Breast epithelium (tissue), 4 donors: ENCODE measurements at places on chromosomes 16 and 17. TPM values are rescaled to one million over a fixed set of nuclear protein-coding genes. Genes with fewer than 3 reads are reported as not detected.

The HOXB8 gene
- 4.6 TPM for total RNA-seq

The HS3ST2 gene
- total RNA-seq, result 0.33 TPM

The GRIN2C gene
- total RNA-seq, result 0.48 TPM

The PRPF8 gene
- total RNA-seq, result 173 TPM

The OR2C1 gene
- not detected for total RNA-seq

The KRT32 gene
- total RNA-seq, result 0.33 TPM

The CLEC19A gene
- total RNA-seq, result not detected

The FOXO3B gene
- 13.9 TPM for total RNA-seq

GRCh38 chr17:10183931-10184930, 14.2 kb downstream of the GAS7 start:
- no peak for DNase-seq

DNA sequence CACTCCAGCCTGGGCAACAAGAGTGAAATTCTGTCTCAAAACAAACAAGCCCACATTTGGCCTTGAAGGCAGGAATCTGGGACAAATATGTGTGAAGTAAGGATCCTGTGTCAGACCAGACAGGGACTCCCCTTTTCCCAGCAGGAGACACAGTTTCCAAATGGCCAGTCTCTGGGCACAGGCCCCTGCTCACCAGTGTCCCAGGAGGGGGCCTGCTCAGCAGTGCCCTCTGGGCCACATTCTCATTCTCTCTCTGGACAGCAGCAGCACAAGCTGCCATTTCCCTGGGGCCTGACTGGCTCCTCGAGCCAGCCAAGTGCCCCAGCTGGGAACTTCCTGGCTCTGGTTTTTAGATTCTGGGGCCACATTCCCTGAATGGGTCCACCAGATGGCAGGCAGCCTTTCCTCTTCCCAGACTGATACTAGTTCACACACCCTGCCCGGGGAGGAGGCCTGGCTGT, 11.7 kb upstream of the MNT start:
- DNase-seq, result no peak

- no peak for DNase-seq
These were observed 91.6 kb upstream of the ZNF469 start for GRCh38 chr16:88290850-88291830.

DNA sequence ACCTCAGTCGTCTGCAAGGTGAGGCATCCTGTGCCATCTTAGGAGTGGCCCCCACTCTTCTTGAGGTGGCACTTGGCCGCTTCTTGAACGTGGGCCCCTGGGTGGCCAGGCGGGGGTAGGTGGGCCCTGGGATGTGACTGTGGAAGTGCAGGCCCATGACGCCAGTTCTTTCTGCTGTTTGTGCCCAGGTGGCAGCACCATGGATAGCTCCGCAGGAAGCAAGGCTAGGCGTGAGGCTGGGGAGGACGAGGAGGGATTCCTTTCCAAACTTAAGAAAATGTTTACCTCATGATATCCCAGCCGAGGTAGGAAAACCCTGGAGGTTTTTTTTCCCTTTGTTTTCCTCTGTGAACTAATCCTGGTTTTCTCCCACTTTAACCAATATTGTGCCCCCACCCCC, 19.8 kb downstream of the NMRAL1 start:
- no peak for DNase-seq

- no peak for DNase-seq
These were observed 201.0 kb downstream of the SPECC1 start for GRCh38 chr17:20210180-20210579.

DNA sequence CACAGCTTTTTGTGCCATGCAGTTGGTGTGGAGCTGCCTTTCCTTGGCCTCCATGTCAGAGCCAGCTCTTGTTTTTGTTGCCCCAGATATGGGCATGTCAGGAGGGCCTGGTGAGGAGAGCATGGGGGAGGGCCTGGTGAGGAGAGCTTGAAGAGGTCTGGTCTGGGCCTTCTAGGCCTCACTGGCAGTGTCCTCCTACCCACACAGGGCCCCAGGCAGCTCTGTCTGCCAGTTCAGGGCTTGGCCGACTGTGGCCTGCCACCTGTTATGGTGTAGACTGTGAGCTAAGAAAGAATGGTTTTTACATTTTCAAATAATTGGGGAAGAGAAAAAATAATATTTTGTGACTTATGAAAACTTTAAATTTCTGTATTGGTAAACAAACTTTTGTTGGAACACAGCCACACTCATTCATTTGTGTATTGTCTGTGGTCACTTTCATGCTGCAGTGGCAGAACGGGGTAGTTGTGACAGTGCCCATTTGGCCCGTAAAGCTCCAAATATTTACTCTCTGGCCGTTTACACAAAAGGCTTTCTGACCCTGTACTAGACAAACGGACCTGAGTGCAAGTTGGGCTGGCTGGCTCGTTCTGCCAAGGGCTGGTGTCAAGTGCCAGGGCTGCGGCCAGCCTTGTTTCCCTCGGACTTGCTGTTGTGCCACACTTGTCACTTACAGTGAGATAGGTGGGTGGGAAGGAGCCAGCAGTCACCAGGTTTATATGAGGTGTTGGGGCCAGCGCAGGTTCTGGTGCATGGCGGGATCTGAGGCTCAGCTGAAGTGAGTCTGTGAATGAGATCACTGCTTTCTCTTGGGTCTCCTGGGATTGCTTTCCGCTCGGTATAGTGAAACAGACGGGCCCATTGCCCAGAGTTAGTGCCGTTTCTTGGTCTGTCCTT, 18.2 kb downstream of the PGS1 start:
- no peak for DNase-seq

DNA sequence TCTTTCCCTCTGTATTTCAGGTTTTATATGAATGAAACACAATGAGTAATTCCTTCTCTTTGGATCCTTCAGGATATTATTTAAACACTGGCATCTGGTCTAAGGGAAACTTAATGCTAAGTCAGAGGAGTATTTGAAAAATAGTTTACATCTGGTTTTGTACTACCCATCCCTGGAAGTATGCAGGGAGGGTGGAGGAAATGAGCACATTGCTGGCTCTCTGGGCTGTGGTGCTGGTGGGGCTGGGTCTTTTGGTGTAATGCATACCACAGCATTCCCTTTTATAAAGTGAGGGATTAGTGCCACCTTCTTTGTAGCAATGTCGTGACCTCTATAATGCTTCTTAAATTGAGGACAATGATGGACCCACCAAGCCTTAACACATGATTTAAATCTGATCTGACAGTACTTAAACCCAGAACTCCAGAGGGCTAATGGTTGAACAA, 105.5 kb upstream of the AXIN2 start:
- DNase-seq, result no peak

DNA sequence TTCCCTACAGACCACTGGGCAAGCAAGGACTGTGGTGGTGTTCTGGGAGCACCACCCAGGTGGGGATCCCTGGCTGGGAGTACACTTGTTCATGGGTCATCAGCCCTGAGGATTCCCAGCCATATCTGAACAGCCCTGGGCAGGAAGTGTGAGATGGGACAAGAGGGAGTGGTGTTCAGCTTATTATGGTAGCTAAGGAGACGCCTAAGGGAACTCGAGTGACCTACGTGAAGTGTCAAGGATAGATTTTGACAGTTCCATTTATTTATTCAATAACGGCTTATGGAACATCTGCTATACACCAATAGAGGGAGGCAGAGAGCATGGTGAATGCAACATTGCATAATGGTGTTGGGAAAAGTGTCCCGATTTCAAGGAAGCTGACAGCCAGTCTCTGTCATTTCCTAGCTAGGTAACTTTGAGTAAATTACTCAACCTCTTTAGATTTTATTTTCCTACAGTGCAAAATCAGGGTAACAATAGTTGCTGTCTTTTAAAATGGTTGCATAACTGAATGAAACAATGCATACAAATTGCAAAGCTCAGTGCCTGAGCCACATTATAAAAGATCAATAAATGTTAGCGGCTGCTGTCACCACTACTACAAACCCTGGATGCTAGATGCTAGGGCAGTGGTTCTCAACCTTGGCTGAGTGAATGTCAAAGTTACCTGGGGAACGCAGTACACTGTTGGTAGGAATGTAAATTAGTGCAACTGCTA, 534.1 kb downstream of the GRIN2A start:
- no peak for DNase-seq

- no peak for DNase-seq
These were observed 432.7 kb upstream of the ASIC2 start for GRCh38 chr17:33725675-33726271.

DNA sequence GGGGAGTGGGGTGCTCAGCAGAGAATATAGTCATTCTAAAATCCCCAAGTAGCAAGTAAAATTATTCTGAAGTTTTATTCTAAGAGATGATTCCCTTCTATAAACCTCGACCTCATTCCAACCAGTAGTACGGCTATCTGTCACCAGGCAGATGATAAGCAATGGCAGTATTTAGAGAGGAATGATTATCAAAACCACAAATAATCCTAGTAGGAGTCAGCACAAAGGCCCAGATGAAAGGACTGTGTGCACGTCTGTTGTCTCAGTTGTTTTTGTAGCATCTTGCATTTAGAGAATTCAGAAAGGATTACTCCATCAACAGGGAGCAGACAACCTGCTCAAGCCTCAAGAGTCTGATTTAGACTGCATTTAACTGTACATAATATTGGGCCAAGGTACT, 21.2 kb downstream of the EZH1 start:
- DNase-seq, result no peak

DNA sequence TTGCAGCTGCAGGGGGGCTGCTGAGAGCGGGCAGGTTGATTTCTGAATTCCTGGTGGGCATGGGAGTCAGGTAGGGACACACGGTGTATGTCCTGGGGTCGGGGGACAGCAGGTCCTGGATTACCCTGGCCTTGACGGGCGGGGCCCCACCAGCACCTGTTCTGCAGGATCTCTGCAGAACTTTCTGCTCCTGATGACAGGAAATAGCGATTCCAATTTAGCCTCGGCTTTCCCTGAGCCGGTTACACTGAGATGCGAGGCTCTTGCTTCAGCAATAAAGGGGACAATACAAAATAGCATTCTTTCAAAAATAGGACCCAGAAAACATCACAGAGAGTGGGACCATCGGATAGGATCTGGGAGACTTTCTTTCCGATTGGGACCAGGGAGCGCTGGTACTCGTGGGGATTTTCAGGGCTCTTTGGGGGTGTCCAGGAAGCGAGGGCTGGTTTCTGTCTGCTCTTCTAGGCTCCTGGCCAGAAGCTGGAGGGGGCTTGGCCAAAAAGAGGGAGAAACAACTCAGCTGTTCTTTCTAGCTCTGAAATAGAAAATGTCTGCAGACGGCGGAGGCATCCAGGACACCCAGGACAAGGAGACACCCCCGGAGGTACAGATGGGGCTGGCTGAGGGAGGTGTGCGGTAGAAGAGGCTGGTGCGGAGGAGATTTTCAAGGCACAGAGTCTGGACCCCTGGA, 642 bp downstream of the ZNF205 start:
- no peak for DNase-seq

- no peak for DNase-seq
These were observed 4.4 kb downstream of the RTN4RL1 start for GRCh38 chr17:2020721-2021120.

GRCh38 chr16:11394593-11394960, 49.3 kb downstream of the RMI2 start:
- DNase-seq, result no peak

DNA sequence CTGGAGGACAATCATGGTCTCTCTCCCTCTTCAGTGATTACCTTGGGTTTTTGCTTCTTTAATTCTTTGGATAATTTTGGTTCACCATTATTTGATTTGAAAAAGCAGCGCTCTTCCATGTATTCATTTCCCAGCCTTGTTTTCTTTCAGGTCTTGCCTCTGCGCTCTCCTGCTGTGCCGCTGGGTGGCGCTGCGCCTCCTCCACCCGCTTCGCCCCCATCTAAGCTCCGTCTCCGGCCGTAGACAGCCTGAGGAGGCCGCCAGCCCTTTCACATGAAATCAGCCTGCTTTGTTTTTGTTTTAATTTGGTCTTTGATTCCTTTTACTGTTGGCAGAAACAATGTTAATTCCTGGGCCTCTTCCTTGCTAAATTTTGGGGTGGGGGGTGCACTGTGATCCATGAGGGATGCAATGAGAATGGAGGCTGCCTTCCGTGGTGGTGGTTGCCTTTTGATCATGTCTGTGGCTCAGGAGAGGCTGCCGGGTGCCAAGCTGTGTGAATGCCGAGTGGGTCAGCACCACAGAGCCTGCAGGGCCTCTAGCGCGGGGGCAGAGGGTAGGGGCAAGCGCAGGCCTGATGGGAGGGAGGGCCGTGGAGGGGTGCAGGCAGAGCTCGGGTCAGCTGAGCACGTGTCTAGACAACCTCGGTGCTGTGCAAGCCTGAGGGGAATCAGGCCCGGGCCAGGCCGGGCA, 64.1 kb downstream of the PLD6 start:
- DNase-seq, result peak; percentile 39

GRCh38 chr16:47073223-47074155, 70.3 kb downstream of the NETO2 start:
- DNase-seq, result no peak

DNA sequence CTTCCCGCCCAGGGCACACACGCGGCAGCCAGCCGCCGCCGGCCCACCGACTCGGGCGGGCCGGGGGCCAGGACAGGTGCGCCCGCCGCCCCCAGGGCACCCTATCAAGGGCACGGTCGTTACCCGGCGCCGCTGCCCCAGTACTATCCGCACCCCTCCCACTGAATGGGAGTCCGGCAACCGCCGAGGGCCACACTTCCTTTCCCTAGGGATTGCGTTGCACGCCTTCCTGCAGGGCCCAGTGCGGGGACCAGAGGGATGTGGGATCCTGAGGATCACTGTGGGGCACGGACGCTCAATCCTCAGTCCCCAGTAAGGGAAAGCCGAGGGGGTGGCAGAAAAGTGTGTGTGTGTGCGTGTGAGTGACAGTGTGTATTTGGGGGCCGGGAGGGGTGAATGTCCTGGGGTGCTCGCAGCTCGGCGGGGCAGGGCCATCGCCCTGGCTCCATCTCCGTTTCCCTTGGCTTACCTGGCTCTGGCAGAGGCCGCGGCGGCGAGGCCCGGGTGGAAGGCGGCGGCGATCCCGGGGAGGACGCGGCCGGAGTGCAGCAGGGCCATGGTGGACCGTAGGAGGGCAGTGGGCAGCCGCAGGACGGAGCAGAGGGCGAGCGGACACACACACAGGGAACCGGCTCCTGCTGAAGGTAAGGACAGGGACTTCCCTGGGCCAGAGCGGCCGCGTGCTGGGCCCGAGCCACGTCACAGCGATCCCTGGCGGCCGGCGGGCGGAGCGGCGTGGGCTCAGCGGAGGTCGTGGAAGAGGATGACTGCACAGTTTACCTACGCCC, at the start of gene GOT2:
GOT2 (minus strand) TSS at position 646 of the 788 bp plus-strand sequence; CDS start at position 558, 88 bp downstream.
- peak; percentile 81 for DNase-seq

DNA sequence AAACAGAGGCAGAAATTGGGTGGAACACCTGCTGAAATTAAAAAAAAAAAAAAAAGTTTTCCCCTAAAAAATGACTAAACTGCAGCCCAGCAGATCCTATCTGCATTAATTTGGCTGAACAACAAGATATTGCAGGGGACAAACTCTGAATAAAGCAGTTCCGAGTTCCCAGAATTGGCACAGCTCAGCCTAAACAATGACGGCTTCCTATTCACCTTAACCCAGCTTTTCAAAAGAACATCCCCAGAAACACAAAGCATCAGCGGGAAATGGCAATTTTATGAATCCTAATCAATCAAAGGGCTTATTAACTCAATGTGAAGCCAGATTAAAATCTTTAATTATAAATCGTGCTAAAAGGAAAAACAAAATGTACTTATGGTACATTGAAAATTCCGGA, 497.8 kb upstream of the ZFHX3 start:
- DNase-seq, result no peak

DNA sequence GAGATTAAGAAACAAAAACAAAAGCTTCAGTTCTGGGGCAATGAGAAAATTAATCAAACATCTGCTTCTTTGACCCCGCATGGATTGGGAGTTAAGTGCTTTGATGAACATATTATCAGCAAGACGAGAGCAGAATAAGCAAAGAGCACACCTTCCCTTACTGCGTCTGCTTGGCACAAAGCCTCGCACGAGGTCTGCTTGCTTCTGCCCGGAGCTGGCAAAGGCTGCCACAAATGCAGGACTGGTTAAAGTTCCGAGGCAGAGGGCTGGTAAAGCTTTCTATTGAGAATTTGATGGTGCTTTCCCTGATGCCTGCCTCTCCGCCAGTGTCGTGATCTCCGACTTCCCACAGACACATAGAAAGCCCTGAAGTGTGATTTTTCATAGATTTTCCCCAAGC, 17.0 kb downstream of the VAT1L start:
- DNase-seq, result no peak
